GM13976 (cell line): ENCODE measurements at places on chromosomes 6 and 20.

- DNase-seq = no peak
Observed at GRCh38 chr6:26126394-26127235, 39.4 kb downstream of the HFE start.

- DNase-seq = no peak
Observed at GRCh38 chr6:2911171-2911570, 8.1 kb upstream of the SERPINB9 start.

- no peak for DNase-seq
Observed at GRCh38 chr20:31476643-31477215, 1.6 kb downstream of the REM1 start.

GRCh38 chr20:51218603-51219002 lies 195.7 kb upstream of the KCNG1 start:
- DNase-seq = no peak

DNA sequence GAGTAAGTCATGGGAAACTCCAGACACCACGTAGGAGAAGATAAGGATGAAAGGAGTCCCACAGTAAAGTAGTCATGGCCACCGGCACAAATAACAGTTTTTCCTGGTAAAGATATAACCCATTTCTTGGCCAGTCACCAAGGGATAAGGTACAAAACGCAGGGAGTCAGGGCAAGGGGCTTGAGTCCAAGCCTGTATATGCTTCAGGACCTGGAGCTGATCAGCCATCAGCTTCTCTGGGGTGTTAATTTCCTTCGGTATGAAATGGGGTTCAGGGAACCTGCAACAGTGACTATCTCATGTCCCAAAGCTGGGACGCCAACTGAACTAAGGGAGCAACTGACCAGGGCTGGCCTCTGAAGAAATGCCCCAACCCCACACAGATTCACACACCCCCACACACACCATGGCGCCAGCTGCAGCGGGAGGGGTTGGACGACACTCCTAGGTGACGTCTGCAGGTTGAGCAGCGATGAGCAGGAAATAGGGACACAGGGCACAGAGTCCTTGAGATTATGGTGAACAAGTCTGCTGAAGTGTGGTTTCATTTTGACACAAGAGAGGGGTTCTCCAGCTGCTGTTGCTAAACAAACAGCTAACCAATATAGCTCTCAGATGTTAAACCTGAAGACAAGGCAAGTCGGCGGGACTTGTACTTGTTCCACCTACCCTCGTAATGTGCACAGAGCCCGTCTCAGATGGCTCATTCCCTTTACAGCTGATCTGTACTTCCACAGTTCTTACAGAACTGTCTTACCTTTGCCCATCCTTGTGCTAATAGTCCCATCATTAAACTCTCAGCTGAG lies 7.4 kb upstream of the ADTRP start:
- peak; percentile 87 for DNase-seq

- no peak for DNase-seq
Observed at GRCh38 chr6:167152862-167153261, 4.9 kb downstream of the GPR31 start.

DNA sequence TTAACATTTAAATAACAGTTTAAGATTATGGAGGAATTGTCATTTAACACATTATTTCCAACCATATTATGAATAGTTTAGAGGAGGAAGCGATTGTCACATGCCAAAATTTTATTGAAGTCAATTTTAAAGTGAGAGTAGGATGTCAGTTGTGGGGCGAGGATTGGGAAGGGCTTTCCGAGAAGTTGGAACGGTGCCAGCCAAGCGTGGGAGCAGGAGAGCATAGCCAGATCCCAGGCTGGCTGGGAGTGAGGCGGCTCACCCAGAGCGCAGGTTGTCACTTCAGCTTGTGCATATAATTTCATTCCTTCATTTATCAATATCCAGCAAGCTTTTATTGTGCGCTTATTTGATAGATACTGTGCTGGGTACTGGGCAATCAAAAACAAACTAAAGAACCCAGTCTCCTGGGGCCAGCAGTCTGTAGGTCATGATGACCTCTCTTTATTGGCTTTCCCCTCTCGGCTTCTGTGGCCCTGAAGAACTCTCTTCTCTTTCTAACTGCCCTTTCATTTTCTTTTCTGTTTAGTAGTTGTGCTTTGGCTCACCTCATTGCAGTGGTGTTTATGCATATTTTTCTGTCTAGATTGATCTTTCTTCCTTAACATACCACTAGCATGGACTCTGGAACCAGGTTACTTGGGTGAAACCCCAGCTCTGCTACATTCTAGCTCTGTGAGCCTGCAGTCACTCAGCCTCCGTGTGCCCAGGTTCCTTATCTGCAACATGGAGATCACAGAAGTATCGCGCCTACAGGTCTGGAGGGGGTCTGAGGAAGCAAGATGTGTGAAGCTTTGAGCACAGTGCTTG lies 6.4 kb downstream of the CEP43 start:
- no peak for DNase-seq

DNA sequence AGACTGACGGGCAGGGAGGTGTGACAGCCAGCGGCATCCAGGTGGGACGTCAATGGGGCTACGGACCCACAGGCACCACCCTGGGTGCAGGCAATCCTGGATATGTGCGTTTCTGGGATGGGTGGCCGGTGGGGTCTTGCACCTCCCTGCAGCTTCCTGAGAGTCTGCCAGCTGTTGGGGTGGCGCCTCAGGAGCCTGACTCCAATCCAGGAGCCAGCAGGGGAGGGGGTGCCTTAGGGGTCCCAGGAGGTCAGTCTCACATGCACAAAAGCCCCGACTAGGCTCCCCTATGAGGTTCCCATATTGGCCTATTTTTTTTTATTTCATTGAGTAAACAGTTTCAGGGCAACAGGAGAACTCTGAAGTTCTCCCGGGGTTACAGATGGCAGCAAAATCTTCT lies 73.3 kb downstream of the GINS1 start:
- no peak for DNase-seq

DNA sequence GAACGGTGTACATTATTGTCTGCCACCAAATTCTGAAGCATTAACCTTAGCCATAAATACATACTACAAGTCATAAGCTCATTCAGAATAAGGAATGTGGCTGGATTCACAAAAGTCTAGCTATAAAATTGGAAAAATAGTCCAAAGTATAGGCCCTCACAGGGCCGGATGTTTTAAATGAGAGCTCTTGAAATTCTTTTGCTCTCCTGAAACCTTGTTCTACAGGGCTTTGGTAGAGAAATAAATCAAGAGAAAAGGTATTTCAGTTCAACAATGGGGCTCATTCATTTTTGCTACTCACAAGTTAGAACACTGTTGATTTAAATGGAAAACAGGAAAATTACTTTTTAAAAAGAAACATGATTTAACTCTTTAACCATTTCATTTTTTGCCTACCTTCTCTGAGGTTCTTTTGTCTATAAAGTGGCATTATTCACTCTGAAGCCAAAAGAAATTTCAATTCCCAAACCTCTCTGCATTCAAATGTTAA lies 58.0 kb downstream of the PREP start:
- DNase-seq = no peak

- DNase-seq = no peak
Observed at GRCh38 chr6:140344142-140344913, 969.9 kb upstream of the CITED2 start.

DNA sequence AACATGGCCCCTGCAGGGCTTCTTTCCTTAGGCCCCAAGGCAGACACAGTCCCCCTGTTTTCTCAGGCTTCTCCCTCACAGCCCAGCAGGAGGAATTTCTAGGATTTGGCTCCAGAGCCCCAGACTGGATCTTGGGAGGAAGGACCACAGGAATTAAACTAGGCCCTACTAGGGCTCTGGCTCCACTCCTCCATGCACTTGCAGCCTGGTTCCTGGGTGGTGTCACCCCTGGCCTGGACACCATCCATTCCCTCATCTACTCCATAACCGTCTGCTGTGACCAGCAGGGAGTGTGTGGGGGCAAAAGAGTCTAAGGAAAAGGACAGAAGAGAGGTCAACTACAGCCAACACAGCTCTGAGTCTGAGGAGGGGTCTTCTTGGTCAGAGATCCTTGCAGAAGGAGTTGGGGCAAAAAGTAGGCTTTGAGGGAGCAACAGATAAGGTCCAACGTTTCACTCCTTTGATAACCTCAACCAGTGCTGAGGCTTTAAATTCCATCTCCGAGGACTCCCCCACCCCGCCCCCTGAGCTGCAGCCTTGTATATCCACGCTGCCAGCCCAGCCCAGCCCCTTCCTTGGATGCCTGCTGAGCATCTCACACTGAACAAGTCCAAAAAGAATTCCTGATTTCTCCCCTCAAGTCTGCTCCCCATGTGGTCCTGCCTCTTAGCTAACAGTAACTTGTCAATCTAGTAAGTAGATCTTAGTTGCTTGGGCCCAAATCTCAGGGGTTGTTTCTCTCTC lies 27.9 kb upstream of the SPDEF start:
- DNase-seq = no peak

- peak; percentile 45 for DNase-seq
Observed at GRCh38 chr6:116969211-116969863, 92.3 kb downstream of the RFX6 start.

GRCh38 chr6:94683409-94683808 lies 893.9 kb upstream of the MANEA start:
- DNase-seq = no peak
